ENCODE measurements at places on chromosomes 7 and 10.
A peak's percentile ranks its signal among the peaks of the same experiment; 100 is the strongest.

DNA sequence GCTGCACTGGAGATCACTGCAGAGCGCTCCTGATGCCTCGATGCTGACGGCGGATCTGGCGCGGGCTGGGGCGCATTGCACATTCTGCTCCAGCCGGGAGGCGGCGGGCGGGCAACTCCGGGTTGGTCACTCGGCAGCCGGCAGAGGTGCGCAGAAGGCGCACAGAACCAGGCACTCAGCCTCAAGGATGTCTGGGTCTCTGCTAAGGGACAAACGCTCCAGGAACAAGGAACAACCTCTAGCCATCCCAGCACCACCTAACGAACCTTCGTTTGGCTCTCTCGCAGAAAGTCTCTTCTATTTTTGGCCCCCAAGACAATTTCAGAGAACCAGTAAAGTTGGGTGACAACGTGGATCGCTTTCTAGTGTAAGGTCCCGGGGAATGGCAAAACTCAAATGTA is 254.6 kb downstream of the OTUD1 start:
- no peak for DNase-seq

DNA sequence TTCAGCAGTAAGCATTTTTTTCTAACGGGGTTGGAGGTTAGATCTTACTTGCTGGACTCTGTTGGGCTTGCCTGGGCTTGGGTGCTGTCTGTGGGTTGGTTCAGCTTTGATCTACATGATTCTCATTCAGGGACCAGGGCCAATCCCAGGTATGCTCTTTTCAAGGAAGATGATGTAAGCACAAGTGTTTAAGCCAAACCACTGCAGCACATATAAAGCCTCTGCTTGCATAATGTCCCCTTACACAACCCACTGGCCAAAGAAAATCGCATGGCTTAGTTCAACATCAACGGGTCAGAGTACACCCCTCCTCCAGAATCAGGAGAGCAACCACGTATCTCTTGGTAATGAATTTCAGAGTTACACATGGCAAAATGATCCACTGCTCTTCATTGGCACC is 83.9 kb downstream of the DNAJB9 start:
- DNase-seq = no peak

GRCh38 chr10:128263891-128264688 is 137.9 kb upstream of the MKI67 start:
- DNase-seq = peak; percentile 27

DNA sequence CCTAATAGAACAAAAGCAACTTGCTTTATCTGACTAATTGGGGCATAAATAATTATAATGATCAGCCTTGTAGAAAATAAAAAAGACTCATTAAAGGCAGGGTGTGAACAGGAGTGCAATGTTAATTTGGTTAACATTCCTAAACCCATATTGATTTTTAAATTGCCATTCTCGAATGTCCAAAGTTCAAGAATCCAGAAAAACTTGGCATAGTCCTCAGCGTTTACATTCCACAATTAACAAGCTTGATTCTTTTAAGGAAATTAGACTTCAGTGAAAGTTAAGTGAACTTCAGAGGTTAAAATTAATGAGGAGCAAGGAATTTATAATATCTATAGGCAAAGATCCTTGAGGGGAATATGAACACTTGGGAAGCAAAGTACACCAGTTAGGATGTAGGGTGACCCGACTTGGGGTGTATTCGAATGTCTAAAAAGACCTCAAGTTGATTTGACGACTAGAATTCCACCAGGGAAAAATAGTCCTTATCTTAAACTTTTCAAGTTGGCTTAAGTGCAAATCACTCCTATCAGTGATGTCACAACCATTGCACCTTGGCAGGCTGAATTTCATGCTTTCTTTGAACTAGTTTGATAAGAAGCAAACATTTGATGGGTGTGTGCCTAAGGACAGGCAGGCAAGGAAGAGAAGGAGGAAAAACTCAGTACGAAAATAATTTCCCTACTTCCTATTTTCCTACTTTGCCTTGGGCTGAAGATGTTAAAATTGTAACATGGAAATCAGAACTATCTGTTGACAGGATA is 830.4 kb upstream of the COBL start:
- no peak for DNase-seq

DNA sequence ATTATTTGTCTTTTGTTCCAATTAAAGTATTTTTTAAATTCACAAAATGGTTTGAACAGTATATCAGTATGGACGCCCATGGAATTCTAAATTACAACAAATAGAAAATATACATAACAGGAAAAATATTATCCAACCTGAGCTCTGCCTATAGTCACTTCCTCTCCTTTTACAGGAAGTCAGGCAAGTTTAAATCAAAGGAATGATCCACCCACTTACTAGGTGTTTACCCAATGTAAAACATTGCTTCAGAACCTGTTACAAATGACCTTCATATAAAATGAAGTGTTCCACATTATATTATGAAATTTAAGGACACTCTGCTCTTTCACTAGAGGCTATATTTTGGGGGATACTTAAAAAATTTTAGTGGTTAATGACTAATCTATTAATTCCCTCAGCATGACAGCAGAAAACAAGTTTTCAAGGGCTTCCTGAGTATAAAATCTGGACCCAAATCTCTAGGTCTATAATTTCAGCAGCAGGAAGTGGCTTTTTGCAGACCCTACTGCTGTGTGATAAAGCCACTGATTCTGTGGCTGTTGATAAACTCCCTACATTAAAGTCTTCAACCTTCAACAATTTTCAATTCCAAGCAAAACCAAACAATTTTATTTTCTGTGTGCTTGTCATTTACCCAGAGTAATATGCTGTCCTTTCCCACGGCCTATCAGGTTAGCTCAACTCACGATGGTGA is 722.6 kb downstream of the GATA3 start:
- DNase-seq = no peak

DNA sequence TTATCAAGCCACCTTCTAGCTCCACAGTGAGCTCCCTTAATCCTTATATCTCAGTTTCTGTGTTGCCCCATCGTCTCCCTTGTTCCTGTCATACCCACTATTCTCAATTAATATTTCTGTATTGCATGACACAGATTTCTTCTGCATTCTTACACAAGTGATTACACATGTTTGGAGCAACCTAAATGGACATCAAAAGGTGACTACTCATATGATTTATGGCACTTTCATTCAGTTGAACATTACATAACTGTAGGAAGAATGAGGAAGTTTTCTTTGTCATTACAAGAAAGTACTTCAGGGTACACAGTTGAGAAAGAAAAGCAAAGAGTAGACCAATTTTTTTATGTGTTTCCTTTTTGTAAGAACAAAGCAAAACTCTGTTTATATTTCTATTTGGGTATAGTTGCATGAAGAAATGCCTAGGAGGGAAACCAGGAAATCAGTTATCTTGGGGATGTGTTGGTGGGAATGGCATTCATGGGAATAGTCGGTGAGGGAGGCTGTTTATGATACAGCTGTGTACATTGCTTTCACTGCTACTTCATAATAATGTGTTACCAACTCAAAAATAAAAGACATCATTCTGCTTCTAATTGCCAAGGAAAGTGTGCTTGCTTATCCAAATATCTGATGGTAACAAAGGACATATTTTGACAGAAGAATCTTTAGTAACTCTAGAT is 23.6 kb upstream of the PRSS37 start:
- no peak for DNase-seq

DNA sequence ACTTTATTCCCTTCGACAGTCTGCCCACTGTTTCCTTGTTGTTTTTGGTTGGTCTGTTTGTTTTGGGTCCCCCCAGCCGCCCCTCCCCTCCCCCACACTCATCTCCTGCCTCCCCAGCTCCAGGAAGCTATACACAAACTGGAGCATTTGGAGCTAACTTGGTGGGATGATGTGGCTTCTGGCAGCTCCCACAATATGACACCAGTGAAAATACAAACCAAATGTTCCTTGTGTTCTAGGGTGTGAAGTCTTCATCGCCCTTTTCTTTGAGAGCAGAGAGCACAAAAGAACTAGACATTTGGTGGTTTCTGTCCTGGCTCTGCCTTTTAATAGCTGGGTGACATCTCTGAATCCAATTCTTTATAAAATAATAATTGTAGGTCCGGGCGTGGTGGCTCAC is 33.8 kb downstream of the CREB5 start:
- DNase-seq = no peak

DNA sequence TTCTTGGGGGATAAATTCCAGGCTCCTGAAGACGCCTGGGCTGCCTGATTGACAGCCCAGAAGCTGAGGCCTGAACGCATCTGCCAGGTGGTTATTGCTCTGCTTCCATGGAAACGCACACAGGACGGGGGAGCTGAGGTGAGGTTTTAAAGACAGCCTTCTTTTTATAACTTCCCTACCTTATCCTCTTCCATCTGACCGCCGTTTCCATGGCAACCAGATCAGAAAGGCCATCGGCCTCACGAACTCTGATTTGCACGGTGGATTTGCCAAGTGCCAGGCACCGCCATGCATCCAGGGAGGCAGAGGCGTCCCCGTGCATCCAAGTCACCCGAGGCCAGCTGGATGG is 260.9 kb downstream of the ADARB2 start:
- no peak for DNase-seq
